ENCODE measurements at places on chromosomes 12 and 14.

- DNase-seq: no peak
Observed at GRCh38 chr14:69651664-69652063, 40.3 kb downstream of the SUSD6 start.

DNA sequence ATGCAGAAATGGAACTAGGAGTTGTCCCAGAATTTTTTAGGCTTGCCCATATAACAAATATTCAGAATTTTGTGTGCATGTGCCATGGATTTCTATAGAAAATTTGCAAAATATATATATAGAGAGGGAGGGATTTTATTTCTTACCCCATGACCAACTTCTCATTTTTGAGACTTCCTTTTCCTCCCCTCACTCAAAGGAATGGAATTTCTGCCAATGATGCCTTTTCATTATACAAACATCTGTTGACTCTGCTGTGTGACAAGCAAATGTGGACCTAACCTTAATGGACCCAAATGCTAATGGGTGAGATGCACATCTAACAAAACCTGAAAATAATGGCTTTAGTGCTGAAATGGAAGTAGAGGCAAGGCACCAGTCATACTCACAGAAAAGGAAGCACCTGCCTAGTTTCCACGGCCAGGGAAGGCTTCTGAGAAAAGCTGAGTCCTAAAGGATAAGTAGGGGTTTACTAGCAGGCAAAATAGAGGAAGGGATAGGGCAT, 3.6 kb upstream of the GNG2 start:
- DNase-seq: no peak

- no peak for DNase-seq
Observed at GRCh38 chr12:82874945-82875344, 188.2 kb downstream of the TMTC2 start.

GRCh38 chr12:52805739-52806138, 8.2 kb downstream of the KRT4 start:
- DNase-seq: no peak

GRCh38 chr12:20628226-20628787, 66.8 kb upstream of the SLCO1C1 start:
- DNase-seq: no peak

Data from C1 segment of cervical spinal cord (tissue), 14 donors.